ENCODE measurements at places on chromosomes 16 and 17.

DNA sequence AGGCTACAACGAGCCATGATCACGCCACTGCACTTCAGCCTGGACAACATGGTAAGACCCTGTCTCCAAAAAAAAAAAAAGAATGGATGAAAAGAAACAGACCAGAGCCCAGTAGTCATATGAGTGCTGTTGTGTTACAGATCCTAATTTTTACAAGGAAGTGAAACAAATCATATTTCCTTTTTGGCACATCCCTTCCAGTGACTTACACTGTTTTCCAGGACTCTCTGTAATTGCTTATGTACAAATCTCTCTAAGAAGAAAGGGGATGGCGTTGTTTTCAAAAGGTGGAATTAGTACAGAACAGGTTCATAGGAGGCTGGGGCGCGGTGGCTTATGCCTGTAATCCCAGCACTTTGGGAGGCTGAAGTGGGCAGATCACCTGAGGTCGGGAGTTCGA is 19.8 kb upstream of the ZNF594 start:
- DNase-seq: no peak

- DNase-seq: no peak
Measured at GRCh38 chr16:87064731-87065445, 252.3 kb downstream of the C16orf95 start.

- DNase-seq: no peak
Measured at GRCh38 chr16:84484579-84485254, 19.7 kb downstream of the MEAK7 start.

DNA sequence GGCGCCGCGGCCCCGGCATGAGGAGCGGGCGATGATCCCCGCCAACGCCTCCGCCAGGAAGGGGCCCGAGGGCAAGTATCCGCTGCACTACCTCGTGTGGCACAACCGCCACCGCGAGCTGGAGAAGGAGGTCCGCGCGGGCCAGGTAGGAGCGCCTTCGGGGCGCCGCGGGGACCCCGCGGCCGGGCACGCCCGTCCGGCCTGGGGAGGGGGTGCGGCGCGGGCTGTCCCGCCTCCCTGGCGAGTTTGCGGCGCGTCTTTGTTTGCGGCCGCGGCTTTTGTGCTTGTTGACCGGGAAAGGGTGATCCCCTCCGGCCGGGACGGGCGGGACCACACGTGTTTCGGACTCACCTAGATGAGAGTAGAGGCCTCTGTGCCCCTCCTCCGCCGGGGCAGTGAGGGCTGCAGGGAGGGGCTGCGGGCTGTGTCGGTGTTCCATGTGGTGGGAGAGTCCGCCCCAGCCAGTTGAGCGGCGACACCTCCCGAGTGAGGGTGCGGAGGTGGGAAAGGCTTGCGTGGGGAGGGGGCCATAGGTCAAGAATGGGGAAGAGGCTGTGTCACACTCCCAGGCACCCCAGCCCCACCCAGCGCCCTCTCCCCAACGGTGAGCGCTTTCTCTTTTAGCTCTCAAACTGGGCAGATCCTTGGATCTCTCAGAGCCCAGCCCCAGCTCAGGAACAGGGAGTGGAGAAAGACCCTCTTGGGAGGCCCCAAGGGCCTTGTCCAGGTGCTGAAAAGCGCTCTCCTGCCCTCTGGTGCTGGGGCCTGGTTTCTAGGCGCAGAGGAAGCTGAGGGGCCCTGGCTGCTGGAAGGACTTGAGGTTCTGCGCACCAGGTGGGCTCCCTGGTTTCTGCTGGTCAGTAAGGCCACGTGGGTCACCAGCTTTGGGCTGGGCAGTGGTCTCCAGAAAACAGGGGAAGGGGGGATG is 923 bp downstream of the ANKRD13B start:
- no peak for DNase-seq

DNA sequence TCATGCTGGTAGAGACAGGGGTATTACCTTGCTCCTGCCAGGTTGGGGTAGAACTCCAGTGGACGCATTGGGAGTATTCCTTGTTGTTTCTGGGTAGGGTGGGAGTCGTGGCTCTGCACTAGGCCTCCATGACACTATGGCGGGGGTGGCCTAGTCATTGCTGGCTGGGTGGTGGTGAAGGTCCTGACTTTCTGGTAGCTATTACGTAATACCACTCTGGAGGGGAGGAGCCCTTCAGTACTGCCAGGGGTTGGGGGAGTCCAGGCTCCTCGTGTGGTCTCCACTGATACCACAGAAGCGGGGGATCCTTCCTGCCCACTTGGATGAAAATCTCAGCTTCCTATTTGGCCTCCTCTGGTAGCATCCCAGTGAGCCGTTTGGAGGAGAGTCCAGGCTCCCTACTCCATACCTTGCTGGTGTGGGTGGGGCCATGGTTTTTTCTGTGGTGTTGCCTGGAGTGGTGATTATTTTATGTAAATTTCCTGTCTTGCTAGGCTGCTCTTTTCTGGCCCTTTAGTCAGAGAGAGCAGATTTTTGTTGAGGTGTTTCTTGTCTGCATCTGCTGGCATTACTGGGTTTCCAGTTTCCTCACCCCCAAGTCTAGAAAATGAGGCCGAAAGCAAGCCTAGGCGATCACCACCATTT is 65.8 kb upstream of the GNG13 start:
- DNase-seq: no peak

GRCh38 chr17:67365738-67366192 is 612 bp downstream of the PSMD12 start:
- DNase-seq: no peak

- DNase-seq: no peak
Measured at GRCh38 chr17:58377661-58378060, 25.7 kb upstream of the SUPT4H1 start.

- no peak for DNase-seq
Measured at GRCh38 chr17:66281661-66282369, 20.6 kb upstream of the PRKCA start.

DNA sequence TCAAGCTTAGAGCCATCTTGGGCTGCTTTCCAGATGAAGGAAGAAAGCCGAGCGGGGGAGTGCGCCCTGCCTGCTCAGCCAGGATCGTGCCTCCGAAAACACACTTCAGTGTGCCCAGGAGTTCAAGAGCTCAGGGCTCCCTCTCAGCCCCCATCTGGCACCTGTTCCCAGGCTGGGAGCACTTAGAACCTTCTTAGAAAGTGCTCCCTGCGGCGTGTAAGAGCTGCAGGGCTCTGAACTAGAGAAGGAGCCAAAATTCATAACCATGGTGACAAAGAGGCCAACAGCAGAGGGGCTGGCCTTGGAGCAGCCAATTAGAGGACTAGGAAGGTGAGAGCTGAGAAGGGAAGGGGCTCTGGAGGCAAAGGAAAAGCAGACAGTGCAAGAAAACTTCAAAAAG is 59.0 kb upstream of the TNRC6C start:
- no peak for DNase-seq
